ENCODE measurements at places on chromosomes 13 and 19.

- DNase-seq, result no peak
Observed at GRCh38 chr19:18708452-18709231, 25.2 kb downstream of the CRTC1 start.

- DNase-seq, result no peak
Observed at GRCh38 chr13:37741536-37741935, 128.0 kb downstream of the TRPC4 start.

GRCh38 chr19:49014123-49014869 is 2.6 kb downstream of the LHB start:
- DNase-seq, result no peak

GRCh38 chr13:112934078-112934477 is 34.9 kb upstream of the MCF2L start:
- DNase-seq, result no peak

DNA sequence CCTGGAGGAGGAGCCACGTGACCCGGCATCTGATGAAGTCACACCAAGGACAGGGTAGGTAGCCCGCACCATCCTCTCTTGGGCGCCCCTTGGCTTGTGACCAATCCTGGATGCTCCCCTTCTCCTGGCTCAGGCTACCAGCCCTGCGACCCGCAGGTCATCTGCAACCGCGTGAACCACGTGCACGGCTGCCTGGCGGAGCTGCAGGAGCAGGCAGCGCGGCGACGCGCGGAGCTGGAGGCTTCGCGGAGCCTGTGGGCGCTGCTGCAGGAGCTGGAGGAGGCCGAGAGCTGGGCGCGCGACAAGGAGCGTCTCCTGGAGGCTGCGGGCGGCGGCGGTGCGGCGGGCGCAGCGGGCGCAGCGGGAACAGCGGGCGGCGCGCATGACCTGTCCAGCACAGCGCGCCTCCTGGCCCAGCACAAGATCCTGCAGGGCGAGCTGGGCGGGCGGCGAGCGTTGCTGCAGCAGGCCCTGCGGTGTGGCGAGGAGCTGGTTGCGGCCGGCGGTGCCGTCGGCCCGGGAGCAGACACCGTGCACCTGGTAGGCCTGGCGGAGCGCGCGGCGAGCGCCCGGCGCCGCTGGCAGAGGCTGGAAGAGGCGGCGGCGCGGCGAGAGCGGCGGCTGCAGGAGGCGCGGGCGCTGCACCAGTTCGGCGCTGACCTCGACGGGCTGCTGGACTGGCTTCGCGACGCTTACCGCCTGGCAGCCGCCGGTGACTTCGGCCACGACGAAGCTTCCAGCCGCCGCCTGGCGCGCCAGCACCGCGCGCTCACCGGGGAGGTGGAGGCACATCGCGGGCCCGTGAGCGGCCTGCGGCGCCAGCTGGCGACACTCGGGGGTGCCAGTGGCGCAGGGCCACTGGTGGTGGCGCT is 45.9 kb downstream of the SPTBN4 start:
- no peak for DNase-seq

DNA sequence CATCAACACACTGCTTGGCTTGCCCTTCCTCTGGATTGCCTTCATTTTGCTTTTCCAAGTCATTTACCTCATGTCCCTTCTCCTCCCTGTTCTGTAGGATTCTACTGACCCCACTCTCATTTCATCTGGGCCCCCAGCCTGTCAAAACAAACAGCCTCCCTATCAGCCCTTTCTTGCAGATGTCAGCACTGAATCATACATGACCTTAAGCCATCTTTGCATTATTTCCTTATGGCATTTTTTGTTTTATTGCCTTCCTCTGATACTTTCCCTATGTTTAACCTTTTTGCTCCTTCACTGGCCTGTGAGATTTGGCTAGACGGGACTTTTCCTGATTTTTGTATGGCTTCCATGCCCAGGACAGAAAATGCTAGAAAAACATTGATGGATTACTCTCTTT is 8.7 kb downstream of the LRCH1 start:
- DNase-seq, result no peak

GRCh38 chr19:10612499-10613119 is 12.7 kb upstream of the SLC44A2 start:
- peak; percentile 13 for DNase-seq
